Astrocyte of the spinal cord (primary cell): ENCODE measurements at places on chromosomes 7 and 10.

DNA sequence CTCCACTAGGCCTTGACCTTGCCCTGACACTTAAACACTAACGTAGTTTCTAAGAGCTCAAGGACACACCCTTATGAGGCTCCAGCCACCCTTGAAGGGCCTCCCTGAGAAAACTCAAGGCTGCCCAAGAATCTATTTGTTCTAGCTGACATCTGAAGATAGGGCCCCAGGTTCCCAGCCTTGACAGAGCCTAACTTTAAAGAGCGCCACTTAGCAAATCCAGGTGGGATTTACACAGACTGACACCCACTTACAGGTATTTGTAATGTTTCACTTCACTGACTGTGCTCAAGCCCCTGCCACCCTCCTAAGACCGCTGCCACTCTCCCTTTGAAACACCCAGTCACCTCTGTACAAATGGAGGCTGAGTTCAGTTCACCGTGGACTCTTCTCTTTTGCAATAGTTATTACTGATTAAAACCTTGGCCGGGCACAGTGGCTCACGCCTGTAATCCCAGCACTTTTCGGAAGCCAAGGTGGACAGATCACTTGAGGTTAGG lies 90.4 kb downstream of the SVOPL start:
- no peak for DNase-seq

- DNase-seq, result peak; percentile 23
Observed at GRCh38 chr10:83536426-83536825, 602.9 kb upstream of the GHITM start.

- DNase-seq, result no peak
Observed at GRCh38 chr7:132882714-132883428, 199.0 kb downstream of the CHCHD3 start.

- DNase-seq, result no peak
Observed at GRCh38 chr7:126656165-126656564, 596.6 kb downstream of the GRM8 start.

GRCh38 chr10:987620-987869 lies 689 bp upstream of the GTPBP4 start:
- DNase-seq, result peak; percentile 35

- DNase-seq, result no peak
Observed at GRCh38 chr7:21113609-21114415, 314.1 kb upstream of the SP4 start.

DNA sequence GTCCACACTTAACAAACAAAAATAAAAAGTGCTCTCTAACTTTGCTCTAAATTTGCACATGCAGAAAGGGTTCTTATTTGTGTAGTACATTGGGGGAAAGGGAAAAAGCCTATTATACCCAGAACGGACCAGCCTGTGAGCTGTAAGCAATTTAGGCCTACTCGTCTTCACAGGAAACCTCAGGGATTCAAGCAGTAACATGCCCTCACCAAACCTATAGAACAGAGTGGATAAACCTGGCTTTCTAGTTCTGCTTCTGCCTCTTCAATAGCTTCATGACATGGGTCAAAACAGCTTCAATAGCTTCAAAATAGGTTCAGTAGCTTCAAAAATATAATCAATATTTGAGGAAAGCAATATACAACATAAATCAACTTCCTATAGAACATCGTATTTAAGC lies 163.7 kb downstream of the ARL4A start:
- DNase-seq, result no peak

- no peak for DNase-seq
Observed at GRCh38 chr10:123160311-123160980, 6.2 kb downstream of the BUB3 start.
